T1000 (cell line): ENCODE measurements at places on chromosomes 2 and 18.

GRCh38 chr18:65808759-65809158 lies 57.9 kb downstream of the CDH7 start:
- no peak for DNase-seq

- DNase-seq, result no peak
Observed at GRCh38 chr2:8536686-8537561, 144.9 kb upstream of the ID2 start.

- no peak for DNase-seq
Observed at GRCh38 chr2:54957321-54957999, 92.8 kb downstream of the RTN4 start.

DNA sequence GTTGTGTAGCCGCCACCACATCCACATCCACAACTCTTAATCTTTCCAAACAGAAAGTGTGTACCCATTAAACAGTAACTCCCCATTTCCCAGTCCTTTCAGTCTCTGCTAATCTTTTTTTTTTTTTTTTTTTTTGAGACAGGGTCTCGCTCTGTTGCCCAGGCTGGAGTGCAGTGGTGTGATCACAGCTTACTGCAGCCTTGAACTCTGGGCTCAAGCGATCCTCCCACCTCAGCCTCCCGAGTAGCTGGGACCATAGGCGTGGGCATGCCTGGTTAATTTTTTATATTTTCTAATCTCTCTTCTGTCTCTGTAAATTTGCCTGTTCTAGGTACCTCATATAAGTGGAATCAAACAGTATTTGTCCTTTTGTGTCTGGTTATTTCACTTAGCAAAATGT lies 3.6 kb downstream of the EIF2AK2 start:
- DNase-seq, result no peak

DNA sequence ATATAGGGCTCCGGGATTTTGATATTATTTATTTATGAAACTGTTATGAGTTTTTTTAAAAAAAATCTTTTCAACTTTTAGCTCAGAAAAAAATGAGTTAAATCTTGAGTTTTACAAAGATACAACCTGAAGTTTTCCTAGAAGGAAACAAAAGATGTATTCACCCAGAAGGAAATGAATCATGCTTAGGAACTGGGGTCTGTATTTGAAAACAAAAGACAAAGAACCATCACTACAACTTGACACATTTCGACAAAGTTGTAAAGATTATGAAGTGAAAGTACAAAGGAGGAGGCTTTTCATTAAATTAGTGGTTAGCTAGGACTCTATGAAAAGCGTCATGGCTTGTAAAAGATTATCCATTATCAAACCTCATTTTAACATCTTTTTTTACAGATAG lies 143.3 kb downstream of the PDE1A start:
- DNase-seq, result no peak

GRCh38 chr2:60840880-60841279 lies 40.5 kb upstream of the REL start:
- no peak for DNase-seq

- DNase-seq, result no peak
Observed at GRCh38 chr2:119599384-119599783, 55.1 kb downstream of the CFAP221 start.

DNA sequence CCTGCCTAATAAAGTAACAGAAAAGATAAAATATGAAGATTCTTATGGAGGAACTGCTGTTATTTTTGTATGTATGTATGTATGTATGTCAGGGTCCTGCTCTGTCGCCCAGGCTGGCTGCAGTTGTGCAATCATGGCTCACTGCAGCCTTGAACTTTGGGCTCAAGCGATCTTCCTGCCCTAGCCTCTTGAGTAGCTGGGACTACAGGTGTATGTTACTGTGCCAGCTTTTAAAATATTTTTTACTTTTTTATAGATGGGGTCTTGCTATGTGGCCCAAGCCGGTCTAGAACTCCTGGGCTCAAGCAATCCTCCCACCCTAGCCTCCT lies 26.7 kb downstream of the ANKRD29 start:
- DNase-seq, result no peak

DNA sequence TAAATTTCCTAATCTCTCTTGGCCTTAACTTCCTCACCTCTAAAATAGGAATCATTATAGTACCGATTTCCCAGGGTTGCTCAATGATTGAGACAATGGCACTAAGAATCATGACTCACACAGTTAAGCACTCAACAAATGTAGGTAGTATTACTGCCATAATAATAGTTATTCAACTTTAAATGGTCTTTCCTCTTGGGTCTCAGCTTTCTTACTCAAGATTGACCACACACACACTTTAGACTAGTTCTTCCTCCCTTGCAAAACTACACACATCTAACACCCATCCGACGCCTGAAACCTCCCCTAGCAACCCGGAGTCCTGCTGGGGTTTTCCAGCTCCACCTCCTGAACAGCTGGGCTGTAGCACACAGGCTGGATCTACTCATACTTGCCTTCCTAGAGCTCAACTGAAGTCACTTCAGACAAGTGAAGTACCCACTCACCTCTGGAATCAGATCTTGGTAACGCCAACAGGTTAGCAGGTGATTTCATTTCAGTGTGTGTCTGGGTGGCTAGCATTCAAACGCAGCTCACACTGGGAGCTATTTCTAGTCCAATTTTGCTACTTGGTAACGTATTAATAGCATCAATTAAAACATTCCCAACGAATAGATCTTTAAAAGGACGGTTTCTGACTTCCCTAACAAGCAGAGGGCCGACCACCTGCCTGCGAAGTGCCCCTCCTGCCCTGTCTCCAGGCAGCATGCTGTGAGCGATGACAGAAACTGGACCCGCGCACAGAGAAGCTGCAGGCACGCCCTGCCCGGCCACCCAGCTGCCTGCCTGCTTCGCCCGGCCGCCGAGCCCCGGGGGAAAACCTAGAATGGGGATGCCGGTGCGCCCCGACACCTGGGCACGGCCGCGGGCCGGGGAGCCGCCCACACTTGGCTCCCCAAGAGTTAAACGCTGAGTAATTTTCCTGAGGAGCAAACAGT lies 1.1 kb downstream of the UXS1 start:
- DNase-seq, result no peak

GRCh38 chr2:151638191-151638933 lies 95.9 kb downstream of the NEB start:
- no peak for DNase-seq

DNA sequence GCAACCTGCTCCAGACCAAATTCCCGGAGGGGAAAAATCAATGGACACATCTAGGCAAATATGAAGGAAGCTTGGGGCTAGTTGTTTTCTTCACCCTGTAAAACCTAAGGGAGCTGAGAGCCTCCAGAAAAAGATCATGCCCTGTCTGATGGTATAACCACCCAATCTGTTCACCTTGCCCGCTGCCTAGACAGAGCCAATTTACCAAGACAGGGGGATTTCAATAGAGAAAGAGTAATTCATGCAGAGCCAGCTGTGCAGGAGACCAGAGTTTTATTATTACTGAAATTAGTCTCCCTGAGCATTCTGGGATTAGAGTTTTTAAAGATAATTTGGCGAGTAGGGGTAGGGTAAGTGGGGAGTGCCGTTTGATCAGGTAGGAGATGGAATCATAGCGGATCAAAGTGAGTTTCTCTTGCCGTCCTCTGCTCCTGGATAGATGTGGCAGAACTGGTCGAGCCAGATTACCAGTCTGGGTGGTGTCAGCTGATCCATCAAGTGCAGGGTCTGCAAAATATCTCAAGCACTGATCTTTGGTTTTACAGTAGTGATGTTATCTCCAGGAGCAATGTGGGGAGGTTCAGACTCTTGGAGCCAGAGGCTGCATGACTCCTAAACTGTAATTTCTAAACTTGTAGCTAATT lies 35.1 kb upstream of the B4GALT6 start:
- DNase-seq, result no peak

DNA sequence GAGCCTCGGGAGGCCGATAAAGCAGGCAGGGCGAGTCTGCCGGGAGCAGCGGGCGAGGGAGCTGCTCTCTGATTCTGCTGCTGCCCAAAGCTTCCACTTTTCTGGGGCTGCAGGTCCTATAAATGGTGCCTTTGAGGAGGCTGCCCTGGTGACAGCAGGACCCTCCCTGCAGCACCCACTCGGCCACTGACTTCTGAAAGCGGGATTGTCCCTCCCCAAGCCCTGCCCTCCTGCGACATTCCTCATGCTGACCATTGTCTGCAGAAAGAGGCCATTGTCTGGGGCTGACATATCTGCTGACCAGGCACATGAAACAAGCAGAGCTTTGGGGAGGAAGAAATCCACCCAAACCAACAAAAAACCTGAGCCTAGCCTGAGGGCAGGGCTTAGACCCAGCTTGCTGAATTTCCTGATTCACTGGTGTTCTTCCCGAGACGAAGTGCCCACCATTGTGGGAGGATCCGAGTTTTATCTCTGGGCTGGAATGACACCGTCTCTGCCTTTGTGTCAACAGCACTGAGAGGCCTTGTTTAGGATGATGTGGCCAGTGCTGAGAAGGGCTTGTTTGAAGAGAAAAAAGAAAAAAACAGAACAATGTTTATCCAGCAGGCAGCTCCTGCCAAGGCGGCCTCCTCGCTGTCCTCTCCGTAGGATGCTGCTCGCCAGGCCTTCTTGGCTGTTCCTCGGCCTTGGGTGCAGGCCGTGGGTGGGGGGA lies 129.7 kb downstream of the MYCN start:
- DNase-seq, result no peak

GRCh38 chr18:72412927-72413326 lies 131.2 kb downstream of the CBLN2 start:
- DNase-seq, result no peak

DNA sequence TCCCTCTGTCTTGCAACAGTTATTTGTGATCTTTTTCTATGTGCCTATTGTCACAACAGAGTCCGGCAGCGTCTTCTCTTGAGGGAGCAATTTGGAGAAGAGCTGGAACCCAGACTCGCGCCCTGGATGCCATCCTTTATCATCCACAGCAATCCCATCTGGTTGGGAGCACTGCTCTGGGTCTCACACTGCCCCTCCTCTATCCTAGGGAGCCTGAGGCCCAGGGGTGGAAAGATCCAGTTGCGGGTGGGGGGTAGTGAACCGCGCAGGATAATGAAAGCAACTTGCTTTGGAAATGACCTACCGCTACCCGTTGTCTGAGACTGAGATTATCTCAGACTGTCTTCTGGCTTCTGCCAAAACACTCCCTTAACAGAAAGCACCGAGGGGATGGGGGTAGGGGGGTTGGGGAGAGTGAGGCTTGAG lies 713 bp downstream of the WBP1 start:
- DNase-seq, result no peak

- no peak for DNase-seq
Observed at GRCh38 chr2:160271171-160272086, 71.4 kb upstream of the ITGB6 start.

- no peak for DNase-seq
Observed at GRCh38 chr18:70469916-70470315, 181.1 kb downstream of the SOCS6 start.

GRCh38 chr2:163375070-163375469 lies 360.7 kb downstream of the FIGN start:
- DNase-seq, result no peak
